ENCODE measurements at places on chromosomes 2 and 18.

GRCh38 chr2:241598061-241598460 lies 38.9 kb downstream of the THAP4 start:
- DNase-seq, result no peak

- DNase-seq, result no peak
These were observed 103.2 kb downstream of the NCOA1 start for GRCh38 chr2:24594283-24594682.

DNA sequence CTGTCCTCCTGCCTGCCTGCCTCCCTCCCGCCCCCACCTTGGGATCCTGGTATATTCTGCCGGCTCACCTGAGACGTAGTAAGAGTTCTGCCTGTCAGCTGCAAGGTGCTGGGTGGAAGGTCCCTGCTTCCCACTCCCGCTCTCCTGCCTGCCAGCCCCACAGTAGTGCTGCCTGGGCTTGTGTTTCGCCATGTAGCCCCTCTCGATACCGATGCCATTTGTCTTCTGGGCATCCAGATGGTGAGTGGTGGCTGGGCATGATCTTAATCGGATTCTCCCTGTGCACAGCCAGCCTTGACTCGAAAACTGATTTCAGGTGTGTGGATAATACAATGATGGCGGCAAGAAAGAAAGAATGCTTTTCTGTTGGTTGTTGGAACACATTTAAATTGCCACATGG lies 184.9 kb downstream of the AGAP1 start:
- DNase-seq, result no peak

GRCh38 chr2:122186761-122187222 lies 431.3 kb downstream of the TSN start:
- DNase-seq, result no peak

GRCh38 chr2:170313992-170314348 lies 136.0 kb downstream of the MYO3B start:
- DNase-seq, result no peak

Measured in activated T-cell treated with anti-CD3 and anti-CD28 coated beads, Interleukin-2, amount 50 U/mL, for 72 hours (primary cell).